ENCODE measurements at places on chromosomes 5 and 9.

DNA sequence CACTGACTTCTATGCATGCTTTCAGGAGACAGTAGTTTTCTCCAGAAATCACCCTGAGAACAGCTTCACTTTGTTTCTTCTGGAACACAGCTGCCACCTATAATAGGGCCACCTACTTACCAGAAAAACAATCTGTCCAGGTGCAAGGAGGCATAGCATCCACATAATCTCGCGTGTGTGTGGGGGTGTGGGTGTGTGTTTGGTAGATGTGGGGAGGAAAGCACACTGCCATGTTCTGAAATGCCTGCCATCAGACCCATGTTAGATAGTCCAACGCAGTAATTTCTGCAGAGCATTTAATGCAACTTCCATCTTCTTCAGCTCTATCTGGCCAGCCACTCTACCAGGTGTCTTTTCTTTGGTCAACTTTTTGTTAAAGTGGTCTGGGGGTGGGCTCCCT lies 102.9 kb downstream of the ACER2 start:
- no peak for DNase-seq

GRCh38 chr5:40499518-40500273 lies 180.0 kb upstream of the PTGER4 start:
- no peak for DNase-seq

DNA sequence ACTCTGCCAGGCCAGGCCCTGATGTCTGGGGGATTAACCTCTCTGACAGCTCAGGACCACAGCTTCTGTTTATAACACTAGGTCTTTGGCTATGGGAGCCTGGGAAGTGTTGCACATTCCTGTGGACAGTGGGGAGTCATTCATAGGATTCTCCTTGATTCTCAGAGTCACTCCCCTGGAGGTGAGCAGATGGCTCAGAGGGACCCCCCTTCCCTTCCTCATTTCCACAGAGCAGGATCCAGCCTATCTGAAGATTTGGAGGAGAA lies 60.2 kb downstream of the NRG2 start:
- DNase-seq: peak; percentile 12

DNA sequence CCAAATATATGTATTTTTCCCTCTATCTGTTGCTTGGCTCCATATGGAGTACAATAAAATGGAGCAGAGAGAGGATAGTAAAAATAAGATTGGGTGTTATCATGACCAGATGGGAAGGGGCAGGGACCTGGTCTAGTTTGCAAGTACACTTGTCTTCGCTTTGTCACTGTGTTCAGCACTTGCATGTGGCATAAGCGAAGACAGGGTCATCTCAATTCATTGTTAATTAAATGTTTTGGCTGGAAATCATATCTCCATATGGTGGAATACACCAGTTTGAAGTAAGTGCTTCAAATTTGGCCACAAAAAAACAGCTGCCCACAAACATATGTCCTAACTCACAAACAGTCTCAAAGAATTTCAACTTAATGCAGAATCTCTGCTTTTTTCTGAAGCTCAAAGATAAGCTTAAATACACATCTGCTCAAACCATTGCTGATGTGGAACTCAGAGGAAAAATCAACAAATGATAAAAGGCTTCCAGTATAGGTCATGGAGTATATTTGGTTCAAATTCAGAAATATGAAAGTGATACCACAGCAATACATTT lies 865.4 kb downstream of the TLE4 start:
- DNase-seq: no peak

- peak; percentile 51 for DNase-seq
Observed at GRCh38 chr5:138282920-138283742, 8.7 kb upstream of the GFRA3 start.

GRCh38 chr5:33925278-33925677 lies 10.9 kb upstream of the RXFP3 start:
- no peak for DNase-seq

DNA sequence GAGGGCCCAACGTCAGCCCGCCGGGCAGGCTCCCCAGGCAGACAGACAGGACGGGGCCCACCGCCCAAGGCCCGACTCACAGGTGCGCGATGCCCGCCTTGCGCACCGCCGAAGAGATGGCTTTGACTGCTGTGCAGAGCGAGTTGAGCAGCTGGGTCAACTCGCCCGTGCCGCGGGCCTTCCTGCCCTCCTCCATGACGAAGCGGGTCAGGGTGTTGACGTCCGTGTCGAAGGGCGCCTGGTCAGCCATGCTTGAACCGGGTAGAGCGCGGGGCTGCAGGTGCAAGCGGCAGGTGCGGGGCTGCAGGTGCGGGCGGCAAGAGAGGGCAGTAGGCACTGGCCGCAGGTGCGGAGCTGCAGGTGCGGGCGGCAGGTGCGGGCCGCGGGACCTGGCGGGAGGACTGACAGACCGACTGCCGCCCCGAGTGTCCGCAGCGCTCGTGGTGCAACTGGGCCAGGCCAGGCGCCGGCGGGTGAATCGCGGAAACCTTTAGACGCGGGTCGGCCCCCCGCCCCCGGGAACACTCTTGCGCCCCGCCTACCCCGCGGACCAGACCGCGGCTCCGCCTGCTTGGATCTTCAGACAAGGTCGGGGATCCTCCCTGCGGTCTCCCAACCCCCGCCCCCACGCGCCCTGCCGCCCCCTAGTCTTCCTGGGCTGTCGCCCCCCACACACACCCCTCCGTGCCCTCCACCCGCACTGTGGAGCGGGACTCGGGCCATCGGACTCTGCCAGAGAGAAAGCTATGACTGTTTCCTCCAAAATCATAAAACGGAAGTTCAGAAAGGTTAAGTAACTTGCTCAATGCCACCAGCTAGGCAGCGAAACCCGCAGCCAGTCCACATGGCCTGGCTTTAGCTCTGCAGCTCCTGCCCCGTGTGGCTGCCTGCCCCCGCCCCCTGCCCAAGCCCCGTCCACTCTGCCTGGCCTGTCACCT lies at the start of gene FBP1:
Gene FBP1, minus strand, starts transcription at position 458 of the 938 bp plus-strand sequence. Its CDS starts 208 bp downstream, at position 250.
- DNase-seq: no peak

DNA sequence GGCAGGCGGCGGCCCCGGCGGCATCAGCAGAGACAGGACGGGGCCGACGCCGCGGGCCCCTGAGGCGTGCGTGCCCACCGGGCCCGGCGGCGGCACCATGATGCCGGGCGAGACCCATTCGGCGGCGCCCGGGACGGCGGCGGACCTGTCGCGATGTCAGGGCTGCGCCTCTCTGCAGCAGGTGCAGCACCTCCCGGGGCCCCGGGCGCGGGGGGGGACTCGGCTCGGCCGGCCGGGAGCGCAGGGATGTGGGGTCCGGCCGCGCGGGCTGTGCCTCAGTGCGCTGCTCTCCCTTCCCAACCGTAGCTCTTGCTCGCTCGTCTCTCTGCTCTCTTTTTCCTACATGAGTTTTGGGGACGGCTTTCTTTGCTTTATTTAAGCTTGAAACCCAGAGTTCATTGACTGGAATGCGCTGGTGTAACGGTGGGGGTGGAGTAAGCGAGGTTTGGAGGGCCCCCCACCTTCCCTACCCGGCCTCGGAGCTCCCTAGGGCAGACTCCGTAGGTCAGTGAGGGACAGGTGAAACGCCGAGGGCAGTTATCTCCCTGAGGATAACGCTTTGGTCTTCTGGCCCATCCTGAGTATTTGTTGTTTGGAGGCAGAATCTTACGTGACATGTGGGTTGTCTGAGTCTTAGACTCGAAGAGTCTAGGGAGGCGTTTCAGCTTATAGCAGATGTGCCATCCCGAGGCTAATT lies 490 bp downstream of the ICE1 start:
- DNase-seq: no peak

- peak; percentile 20 for DNase-seq
Observed at GRCh38 chr9:134314950-134315715, 11.1 kb upstream of the RXRA start.

DNA sequence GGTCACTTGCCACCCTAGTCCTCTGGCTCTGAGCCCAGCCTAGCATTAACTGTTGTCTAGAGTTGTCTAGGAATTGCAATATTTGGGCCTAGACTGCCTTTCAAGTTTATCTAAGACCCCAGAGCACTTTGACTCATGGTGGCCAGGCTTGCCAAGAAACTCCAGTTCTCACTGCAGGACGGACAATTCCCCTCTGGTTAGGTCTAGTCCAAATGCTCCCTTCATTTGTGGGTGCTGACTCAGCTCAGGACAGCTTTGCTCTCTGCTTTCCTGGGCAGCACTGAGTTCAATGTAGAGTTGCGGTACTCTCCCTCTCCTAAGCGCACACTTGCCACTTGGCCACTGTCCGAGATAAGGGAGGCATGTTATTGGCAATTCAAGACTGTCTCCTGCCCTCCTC lies 619.4 kb downstream of the TLE1 start:
- DNase-seq: no peak

All from fibroblast of skin of abdomen (primary cell).